ENCODE measurements at places on chromosomes 16 and 17.

DNA sequence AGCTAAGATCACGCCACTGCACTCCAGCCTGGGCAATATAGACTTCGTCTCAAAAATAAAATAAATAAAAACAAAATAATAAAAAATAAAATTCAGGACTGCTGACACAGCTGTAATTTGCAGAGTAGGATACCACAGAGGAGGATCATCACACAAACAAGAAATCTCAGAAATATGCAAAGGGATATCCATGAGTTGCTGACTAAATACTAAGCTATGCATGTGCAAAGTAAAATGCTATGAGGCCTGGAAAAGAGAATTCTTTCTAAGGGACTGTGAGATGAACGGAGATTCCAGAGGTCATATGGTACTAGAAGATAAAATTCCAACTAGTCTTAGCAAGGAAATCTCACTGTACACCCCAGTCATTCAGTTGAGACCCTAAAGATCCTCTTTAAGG is 74.8 kb downstream of the SLC39A11 start:
- no peak for DNase-seq

DNA sequence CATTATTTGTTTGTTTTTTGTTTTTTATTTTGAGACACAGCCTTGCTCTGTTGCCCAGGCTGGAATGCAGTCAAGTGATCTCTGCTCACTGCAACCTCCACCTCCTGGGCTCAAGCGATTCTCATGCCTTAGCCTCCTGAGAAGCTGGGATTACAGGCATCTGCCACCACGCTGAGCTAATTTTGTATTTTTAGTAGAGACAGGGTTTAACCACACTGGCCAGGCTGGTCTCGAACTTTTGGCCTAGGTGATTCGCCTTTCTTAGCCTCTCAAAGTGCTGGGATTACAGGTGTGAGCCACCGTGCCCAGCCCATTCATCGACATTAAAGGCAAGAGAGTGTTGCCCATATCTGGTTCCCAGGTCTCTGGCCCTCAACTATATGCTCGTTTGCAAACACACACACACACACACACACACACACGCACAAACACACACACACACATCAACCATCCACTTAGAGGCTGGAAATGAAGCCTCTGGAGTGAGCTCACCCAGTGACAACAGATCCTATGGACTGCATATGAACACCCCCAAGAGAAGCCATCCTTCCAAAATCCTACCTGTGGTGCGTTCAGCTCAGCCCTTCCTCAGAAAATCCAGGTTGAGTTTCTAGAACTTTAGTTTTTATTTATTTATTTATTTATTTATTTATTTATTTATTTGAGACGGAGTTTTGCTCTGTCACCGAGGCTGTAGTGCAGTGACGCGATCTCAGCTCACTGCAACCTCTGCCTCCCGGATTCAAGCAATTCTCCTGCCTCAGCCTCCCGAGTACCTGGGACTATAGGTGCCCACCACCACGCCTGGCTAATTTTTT is 12.3 kb upstream of the SEPHS2 start:
- no peak for DNase-seq

DNA sequence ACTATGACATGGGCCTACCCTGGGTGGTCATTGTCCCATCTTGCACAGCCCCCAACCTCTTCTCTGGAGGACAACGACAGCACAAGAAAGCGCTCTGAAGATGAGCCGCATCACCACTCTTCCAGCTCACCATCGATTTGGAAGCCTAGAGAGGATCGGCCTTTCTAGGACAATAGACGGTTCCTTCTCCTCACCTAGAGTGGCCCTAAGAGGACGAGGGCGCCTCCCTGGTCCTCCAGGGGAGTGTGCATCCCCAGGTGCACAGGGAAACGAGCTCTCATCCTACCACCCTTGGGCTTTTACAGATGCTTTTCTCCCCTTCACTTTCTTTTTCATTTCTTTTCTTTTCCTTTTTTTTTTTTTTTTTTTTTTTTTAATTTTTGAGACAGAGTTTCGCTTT is 20.3 kb upstream of the SLC52A1 start:
- no peak for DNase-seq

GRCh38 chr17:62948370-62948769 is 17.7 kb upstream of the TANC2 start:
- no peak for DNase-seq

DNA sequence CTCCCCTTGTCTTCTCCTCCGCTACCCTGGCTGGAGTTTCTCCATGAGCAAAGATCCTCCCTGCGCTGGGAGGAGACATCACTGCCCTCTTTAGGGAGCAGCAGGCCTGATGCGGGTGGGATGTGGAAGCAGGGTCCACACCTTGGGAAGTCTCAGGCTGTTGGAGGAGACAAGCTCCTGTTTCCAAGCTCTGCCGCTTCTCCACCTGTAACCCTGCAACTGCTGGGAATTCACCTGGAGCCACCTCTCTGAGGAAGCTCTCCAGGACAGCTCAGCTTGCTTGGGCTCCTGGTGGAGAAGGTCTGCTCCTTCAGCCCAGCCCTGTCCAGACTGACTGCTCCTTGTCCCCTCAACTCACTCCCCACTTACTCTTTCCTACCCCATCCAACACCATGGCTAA is 14.8 kb upstream of the C17orf107 start:
- DNase-seq: no peak

DNA sequence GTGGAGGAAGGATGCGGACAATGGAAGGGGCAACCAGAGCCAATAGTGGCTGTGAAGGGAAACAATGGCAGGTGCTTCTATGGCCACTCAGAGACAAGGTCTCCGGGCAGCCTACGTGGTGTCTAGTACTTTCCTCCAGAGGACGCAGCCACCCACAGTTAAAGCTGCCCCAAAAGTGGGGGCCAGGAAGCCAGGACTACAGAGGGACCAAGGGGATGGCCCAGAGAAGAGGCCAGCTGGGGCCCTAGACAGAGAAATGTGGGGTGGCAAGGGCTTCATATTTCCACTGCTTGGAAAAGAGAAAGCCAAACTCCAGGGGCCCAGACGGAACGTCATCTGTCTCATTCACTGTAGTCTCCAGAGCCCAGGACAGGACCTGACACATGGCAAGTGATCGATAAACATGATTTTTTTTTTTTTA is 837 bp upstream of the PER1 start:
- DNase-seq: no peak

DNA sequence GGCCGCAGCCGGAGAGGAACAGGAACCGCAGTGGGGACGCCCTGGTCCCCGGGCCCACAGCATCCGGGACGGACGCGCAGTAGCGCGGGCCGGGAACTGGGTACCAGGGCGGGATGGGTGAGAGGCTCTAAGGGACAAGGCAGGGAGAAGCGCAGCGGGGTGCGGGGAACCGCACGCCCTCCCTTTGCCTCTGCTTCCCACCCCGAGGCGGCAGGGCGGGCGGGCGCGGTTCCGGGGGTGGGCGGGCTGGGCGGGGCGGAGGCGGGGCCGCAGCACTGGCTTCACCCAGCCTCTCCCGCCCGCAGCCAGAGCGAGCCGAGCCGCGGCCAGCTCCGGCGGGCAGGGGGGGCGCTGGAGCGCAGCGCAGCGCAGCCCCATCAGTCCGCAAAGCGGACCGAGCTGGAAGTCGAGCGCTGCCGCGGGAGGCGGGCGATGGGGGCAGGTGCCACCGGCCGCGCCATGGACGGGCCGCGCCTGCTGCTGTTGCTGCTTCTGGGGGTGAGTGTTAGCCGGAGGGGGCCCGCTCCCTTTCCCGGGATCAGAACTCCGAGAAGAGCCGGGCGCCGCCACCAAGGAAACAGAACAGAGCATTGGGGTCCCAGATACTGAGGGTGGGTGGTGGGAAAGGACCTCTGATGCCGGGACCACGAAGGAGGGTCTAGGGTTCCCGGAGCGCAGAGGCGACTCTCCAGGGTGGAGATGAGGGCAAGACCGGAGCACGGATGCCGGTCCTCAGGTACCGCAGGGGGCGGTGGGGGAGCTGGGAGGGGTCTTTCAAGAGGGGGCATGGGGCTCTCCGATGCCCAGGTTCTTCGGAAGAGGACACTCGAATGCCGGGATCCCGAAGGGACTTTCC is at the start of gene NGFR:
TSS of gene NGFR (plus strand) at position 308 of the 856 bp plus-strand sequence. CDS start at position 433, 125 bp downstream.
- DNase-seq: peak; percentile 23

- no peak for DNase-seq
Measured at GRCh38 chr16:57704011-57704904, 9.7 kb downstream of the DRC7 start.

DNA sequence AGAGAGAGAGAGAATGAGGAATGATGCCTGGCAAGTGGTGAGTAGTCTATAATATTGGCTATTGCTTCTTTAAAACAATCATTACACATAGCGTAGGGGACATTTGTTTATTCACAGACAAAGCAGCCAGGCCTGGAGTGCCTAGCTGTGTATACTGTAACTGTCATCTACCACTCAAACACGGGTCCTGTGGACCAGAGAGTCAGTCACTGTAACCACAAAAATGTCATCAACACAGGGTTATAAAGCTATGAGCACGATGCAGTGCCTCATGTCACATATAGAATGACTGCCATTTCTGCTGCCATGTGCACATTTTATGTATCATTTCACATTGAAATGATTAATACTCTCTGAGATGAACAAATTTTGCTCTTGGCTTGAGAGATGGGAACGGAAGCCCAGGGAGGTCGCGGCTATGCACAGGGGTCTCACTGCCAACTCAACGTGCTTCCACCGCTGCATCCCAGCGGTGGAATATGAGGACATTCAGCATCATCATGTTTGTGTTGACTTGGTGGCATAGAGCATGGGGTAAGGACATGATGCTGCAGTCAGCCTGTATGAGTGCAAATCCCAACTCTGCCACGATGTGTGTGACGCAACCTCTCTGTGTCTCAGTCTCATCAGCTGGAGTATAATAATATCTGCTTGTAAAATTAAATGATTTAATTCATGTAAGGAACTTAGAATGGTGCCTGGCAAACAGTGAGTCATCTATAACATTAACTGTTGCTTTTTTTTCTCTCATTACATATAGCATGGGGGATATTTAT is 3.3 kb downstream of the MT1H start:
- DNase-seq: no peak

DNA sequence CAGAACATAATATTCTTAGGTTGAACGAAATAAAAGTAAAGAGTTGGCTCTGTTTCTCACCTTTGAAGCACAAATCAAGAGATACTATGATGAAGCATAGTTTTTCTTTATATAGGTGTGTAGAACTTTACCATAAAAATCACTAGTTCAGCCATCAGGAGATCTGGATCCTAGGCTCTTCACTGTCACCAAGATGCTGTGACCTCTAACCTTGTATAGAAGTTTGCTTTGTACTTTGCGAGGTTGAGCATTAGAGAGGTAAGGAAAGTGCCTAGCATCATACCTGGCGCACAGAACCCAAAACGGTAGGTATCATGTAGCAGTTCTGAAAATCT is 553 bp upstream of the CDC6 start:
- DNase-seq: no peak

DNA sequence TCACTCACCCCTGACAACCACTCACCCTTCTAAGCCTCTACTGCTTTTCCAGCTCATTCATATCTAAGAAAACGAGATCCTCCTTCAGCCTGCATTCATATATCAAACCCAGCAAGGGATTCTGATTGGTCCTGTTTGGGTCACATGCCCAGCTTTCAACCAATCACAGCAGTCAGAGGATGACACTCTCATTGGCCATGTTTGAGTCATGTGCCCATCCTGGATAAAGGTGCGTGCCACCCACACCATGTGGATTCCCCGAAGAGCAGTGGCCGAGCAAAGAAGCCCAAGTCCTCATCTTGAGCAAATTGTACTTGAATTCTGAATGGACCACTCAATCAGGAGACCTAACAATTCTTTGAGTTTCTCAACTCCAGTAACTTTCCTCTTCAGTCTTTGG is 45.0 kb downstream of the SCNN1G start:
- no peak for DNase-seq

GRCh38 chr16:30844671-30845449 is 49.0 kb downstream of the BCL7C start:
- DNase-seq: peak; percentile 78

DNA sequence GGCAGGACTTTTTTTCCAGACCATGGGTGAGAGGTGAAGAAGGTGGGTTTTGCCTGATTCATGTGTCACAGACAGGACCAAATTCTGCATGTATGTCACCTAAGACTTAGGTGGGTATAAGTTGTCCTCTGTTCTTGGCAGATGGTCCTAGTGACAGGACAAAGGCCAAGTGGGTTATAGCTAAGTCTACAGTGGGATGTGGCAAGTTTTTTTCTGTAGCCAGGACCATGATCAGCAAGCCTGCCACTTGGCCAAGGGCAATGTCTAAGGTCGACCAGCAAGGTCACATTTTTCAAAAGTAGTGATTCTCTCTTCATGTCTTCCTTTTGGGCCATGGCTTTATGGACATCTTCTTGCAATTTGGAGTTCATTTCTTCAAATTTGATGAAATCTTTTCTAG is 20.2 kb downstream of the ZNF267 start:
- DNase-seq: no peak

DNA sequence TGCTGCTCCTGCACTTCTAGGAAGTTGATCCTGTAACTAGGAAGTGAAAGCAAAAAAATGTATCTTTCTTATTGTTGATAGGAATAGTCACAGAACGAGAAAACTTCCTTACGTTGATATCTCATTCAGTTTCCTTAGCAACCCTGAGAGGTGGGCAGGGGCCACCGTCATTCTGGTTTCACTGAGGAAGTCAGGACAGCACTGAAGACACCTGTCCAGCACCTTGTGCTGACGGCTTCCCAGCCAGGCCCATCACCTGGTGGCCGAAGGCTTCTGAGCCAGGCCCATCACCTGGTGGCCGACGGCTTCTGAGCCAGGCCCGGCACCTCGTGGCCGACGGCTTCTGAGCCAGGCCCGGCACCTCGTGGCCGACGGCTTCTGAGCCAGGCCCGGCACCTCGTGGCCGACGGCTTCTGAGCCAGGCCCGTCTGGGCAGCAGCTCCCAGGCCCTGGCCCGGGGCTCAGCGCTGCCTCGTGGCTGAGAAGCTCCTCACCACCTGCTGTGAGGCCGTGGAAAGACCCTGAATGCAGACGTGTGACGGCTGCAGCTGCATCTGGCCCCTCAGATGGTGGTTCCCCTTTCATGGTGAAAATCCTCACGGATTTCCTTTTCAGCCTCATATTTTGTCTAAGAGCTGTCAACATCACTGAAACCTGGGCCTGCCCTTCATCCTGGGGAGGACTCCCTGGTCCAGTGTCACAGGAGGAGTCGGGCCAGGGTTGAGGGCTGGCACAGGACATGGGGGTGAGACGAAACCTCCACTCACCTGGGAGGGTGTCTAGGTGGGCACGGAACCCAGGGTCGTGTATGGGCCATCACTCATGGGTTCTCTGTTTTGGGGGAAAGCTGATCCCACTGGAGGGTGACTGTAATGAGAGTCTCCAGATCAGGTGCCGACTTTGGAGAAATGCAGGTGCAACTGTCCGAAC is 33.0 kb upstream of the ZNF750 start:
- no peak for DNase-seq

- no peak for DNase-seq
Measured at GRCh38 chr17:20028443-20028842, 19.3 kb downstream of the SPECC1 start.

GRCh38 chr17:83177611-83178532 is 98.5 kb downstream of the METRNL start:
- no peak for DNase-seq

GRCh38 chr16:31869511-31870201 is 4.0 kb upstream of the ZNF267 start:
- peak; percentile 65 for DNase-seq

Data from activated T-cell treated with anti-CD3 and anti-CD28 coated beads for 4 hours (primary cell).